CMK (cell line): ENCODE measurements at places on chromosomes 7 and 10.

DNA sequence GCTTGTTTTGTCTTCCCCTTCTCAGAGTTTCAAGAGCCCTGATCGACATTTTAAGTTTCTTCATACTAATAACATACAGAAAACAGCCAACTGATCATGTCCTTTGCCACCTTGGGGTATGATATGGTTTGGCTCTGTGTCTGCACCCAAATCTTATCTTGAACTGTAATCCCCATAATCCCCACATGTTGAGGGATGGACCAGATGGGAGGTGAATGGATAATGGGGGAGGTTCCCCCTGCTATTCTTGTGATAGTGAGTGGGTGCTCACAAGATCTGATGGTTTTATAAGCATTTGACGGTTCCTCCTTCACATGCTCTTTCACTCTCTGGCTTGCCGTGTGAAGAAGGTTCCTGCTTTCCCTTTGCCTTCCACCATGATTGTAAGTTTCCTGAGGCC is 190.3 kb downstream of the CHCHD3 start:
- DNase-seq = no peak

- no peak for DNase-seq
Observed at GRCh38 chr7:157955348-157955999, 618.7 kb downstream of the DNAJB6 start.

DNA sequence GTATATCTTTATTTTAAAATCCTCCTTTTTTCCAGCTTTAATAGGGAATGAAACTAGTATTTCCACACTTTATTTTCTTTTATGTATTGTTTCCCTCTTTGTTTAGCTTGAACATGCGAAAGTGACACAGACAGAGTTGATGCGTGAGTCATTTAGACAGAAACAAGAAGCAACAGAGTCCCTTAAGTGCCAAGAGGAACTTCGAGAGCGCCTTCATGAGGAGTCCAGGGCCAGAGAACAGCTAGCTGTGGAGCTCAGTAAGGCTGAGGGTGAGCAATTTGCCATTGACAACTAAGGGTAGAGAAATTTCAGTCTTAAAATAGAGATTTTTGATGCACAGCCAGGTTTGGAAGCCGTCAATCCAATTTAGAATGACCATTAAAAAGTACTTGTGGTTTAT is 73.1 kb downstream of the CYP51A1 start:
- no peak for DNase-seq

GRCh38 chr10:21688870-21689269 is 154.8 kb downstream of the MLLT10 start:
- no peak for DNase-seq

DNA sequence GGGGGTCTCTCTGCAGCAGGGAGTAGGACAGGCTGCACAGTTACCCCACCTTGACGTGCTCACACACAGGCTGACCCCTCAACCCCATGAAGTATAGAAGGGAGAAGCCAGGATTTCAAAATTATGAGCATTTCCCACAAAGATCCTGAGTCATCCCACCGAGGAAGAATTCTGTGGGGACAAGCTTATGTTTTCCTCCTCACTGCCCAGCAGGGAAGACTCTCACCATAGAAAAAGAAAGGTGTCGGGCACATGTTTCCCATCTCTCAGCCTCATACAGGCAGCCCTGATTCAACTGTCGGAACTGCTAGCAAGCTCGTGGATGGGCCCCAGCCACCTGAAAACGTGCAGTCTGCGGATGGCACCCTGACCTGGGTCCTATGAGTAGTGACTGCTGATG is 499.7 kb upstream of the MKI67 start:
- DNase-seq = no peak

GRCh38 chr7:143351060-143351459 is 11.5 kb downstream of the FAM131B start:
- DNase-seq = no peak

- no peak for DNase-seq
Observed at GRCh38 chr7:43491984-43492383, 90.9 kb upstream of the STK17A start.

GRCh38 chr7:151954866-151955820 is 1.1 kb upstream of the GALNTL5 start:
- DNase-seq = no peak

DNA sequence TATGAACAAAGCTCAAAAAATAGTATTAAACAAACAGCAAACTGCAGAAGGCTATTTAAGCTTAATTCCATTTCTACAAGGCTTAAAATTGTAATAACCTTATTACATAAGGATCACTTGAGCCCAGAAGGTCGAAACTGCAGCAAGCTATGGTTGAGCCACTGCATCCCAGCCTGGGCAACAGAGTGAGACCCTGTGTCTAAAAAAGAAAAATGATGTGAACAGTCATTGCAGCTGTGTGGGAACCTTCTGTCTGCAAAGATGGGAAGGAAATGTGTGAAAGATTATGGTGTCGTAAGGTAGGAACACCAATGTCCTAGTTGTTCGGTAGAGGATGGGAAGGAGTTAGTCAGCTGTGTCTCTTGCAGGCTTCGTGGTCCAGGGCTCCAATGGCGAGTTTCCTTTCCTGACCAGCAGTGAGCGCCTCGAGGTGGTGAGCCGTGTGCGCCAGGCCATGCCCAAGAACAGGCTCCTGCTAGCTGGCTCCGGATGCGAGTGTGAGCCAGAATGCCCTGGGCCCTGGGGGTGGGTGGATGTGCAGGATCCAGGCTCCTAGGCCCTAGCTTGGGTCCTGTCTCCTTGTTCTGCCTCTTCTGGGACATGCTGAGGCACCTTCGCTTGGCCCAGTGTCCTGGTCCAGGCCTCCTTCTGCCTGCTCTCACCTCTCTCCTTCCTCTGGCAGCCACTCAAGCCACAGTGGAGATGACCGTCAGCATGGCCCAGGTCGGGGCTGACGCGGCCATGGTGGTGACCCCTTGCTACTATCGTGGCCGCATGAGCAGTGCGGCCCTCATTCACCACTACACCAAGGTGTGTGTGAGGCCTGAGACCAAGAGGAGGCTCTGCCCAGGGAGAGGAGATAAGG is 9.1 kb downstream of the C10orf62 start:
- DNase-seq = no peak

- no peak for DNase-seq
Observed at GRCh38 chr7:46663025-46663424, 742.0 kb upstream of the IGFBP3 start.

GRCh38 chr10:58517491-58518355 is 5.1 kb downstream of the BICC1 start:
- DNase-seq = no peak

DNA sequence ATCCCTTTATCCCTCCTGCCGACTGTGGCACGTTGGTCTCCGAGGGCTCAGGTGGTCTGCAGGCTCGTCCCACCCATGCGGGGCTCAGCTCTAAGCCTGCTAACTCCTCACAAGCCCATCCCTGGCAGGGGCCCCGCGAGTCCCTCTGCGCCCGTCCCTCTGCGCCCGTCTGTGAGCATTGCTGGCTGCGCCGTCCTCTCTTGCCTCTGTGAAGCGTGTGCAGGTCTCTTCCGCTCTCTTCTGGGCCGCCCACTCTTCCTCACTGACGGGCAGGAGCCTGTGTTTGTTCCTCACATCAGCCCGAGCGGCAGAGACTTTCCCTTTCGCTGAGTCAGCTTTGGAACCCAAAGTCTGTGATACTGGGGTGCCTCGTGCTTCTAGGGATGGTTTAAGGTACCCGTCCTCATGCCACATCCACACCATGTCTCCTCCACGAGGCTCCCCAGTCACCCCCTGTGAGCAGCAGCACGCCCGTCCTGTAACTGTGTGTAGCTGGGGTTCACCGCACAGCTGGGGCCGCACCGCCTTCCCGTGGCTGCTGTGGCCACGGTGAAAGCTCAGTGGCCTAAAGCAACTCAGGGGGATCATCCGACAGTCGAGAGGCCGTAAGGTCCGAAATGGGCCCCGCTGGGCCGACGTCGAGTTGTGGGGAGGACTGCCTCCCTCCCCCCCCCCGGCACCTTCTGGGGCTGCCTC is 35.5 kb downstream of the ADGRA1 start:
- no peak for DNase-seq

DNA sequence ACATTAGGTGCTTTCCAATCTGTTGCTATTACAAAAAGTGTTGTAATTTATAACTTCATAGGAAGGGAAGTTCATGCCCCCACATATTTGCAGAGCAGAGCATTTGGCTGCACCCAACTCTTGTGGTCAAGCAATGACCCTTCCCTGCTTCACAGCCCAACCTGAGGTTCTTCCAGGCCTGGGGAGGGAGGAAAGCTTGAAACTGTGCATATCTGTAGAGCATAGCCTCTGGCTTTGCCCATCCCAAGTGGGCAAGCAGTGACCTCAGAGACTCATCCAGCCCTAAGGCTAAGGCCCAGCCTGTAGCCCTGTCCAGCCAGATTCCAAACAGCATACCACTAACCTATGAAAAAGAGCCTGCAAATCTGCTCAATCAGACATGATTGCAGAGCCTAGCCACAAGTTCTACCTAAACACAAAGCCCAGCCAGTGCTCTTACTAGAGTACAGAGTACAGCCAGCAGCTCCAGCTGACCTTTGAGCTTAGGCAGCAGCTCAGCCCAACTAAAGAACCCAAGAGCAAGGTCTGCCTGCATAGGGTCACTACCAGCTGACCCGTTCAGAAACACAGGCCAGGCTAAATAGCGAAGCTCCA is 14.4 kb upstream of the GSTK1 start:
- DNase-seq = no peak

- DNase-seq = peak; percentile 21
Observed at GRCh38 chr7:94436018-94436604, 41.4 kb downstream of the COL1A2 start.

GRCh38 chr10:119401671-119402395 is 140.7 kb downstream of the RGS10 start:
- DNase-seq = no peak

GRCh38 chr10:101961591-101962498 is 94.1 kb downstream of the ARMH3 start:
- no peak for DNase-seq

DNA sequence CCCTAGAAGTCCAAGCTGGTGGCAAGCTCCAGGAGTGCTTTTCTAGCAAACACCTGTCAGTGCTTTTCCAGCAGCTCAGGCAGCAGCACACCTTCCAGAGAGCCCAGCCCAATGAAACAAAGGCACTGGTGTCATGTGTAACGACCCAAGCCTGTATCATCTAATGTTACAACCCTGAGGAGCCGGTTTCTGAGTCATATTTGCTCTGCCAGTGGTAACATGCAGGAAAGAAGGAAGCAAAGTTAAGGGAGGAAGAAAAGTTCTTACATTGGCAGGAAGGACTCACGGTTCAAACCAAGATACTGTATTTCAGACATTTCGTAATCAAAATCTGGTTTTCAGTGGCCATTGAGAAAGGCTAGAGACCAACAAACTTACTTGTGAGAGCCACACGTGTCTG is at the start of gene ANKRD22:
ANKRD22 (minus strand) TSS at position 139 of the 400 bp plus-strand sequence. CDS start 237 bp downstream, outside the sequence.
- no peak for DNase-seq

GRCh38 chr10:1754506-1755153 is 17.3 kb upstream of the ADARB2 start:
- DNase-seq = no peak

- peak; percentile 39 for DNase-seq
Observed at GRCh38 chr10:34018129-34018528, 683.7 kb upstream of the NRP1 start.

DNA sequence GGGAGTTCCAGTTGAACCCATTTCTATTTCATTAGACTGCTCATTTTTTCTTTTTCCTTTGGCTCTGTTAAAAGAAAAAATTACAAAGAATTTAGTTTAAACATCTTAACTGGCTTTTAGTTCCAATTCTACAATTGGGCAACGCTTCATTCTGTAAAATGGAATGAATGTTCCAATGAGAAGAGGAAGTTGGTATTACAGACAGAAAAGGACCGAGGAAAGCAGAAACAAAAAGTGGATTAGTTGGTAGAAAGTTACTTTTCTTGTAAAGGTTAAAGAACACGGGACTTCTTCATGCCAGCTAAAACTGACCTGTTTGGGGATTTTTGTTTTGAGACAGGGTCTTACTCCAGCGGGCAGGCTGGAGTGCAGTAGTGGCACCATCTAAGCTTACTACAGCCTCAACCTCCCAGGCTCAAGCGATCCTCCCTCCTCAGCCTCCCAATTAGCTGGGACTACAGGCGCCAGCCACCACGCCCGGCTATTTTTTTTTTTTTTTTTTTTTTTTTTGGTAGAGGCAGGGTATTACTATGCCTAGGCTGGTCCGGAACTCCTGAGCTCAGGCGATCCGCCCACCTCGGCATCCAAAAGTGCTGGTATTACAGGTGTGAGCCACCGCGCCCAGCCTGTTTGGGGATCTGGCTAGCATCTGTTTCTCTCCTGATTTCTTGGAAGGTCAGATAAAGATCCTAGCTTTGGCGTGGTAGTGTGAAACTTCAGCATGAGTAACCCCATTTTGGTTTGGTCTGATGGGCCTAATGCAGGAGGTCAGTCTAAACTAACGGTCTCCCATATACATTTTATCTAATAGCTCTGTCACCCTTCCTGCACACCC is 1.3 kb upstream of the VDAC2 start:
- DNase-seq = no peak

DNA sequence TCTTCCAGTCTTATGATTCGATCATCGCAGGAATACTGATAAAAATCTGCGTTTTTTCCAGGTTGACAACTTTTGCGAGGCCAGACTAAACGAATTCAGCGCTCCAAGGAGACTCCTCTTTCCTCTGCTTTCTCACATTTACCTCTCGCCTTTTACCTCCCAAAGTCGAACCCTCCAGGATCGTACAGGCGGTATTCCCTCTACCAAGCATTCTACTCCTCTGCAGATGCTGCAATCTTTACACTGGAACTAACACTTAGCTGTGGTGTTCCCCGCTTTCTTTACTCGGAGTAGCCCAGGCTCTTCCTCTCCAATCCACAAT is 449 bp downstream of the NUDT5 start:
- no peak for DNase-seq

- no peak for DNase-seq
Observed at GRCh38 chr7:67912437-67912836, 915.8 kb downstream of the TYW1 start.

- no peak for DNase-seq
Observed at GRCh38 chr7:150406567-150407421, 27.7 kb downstream of the ZNF775 start.

- DNase-seq = no peak
Observed at GRCh38 chr10:79585870-79586527, 24.7 kb upstream of the SFTPA1 start.

- DNase-seq = no peak
Observed at GRCh38 chr10:11197878-11198277, 180.2 kb downstream of the CELF2 start.

DNA sequence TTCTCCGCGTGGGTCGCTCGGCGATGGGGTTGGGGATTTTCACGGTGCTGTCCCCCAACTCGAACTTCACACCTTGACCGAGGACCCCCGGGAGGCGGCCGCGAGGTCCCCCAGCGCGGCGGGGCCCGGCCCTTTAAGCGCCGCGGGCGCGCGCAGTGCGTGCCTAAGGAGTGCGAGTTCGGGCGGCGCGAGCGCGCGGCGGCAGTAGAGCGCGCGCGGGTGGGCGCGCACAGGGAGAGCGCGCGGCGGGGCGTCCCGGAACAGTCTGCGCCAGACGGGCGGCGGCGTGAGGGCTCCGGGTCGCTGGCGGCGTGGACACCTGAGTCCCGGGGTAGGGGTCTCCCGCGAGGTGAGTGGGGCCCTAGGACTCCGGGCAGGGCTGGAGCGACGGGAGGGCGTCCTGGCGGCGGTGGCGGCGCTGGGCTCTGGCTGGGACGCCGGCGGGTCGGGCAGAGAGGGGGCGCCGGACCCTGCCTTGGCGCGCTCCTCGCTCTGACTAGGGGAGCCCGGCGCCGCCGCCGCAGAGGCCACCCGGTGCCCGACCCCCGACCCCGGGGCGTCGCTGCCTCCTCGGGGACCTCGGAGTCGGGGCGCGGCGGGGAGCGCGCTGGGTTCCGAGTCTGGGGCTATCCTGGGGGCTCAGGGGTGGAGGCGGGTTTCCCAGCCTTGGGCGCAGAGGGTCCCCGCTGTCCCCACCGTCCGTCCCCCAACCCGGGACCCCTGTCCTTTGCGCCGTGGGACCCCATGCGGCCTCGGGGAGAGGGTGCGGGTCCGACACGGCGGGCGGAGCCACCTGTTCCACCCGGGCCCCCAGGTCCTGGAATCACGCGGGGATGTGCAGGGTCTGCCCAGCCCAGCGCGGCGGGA is at the start of gene PROSER2:
PROSER2 (plus strand) TSS at position 235 of the 867 bp plus-strand sequence. CDS start 28,722 bp downstream, outside the sequence.
- DNase-seq = peak; percentile 9
